ENCODE measurements at places on chromosomes 7 and 10. TPM values are rescaled to one million over a fixed set of nuclear protein-coding genes. Genes with fewer than 3 reads are reported as not detected.

GRCh38 chr10:49350138-49350537, 45.8 kb downstream of the DRGX start:
- no peak for DNase-seq

GRCh38 chr7:45642044-45642443, 67.9 kb downstream of the ADCY1 start:
- DNase-seq, result no peak

GRCh38 chr7:22295402-22296264, 61.3 kb downstream of the RAPGEF5 start:
- DNase-seq, result no peak

DNA sequence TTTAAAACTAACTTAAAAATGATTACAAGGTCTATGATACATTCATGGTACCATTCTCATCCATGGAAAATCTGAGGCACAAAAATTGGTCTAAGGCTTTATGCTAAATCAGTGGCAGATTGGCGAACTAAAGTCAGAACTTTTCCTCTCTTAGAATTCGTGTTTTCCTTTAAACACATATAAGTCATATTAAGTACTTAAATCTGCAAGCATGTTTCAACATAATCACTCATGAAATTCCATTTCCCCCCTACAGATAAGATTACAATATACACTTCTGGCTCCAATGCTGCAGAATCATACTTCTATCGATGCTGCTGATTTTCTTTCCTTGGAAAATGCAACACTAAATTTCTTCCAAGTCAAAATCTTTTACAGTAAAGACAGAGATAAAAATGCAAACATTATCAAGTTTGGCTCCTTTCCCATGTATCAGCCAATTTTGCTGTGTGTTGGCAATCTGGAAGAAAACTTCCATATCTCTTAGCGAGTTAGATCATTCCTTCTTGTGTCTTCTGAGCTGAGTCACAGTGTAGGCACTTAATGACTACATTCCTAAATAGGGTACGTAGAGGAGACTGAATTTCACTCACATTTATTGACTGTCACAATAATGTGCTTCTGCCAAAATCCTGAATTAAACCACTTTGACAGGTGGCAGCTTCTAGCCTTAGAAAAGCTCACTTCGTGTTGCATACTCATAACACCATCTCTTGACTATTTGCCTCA, 76.4 kb upstream of the LRRC17 start:
- no peak for DNase-seq

DNA sequence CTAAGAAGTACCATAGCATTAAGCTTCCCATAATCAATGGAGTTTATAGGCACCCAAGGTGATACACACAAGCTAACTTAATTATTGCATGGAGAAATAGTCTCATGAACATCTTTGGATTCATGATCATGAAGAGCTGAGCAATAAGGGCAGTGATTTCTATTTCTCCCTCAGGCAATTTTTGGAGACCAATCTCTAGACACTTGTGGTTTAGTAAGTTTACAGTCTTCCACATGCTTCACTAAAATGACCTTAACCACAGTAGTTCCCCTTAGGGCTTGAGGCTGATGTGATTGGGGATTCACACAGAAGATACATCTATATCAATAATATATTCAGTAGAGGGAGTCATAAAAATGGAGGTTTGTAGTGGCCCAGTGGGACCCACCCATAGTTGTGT, 241.2 kb downstream of the CCDC7 start:
- no peak for DNase-seq

- DNase-seq, result no peak
These were observed 110.3 kb downstream of the VIPR2 start for GRCh38 chr7:159034394-159034793.

GRCh38 chr7:41161041-41161587, 541.8 kb downstream of the INHBA start:
- DNase-seq, result no peak

DNA sequence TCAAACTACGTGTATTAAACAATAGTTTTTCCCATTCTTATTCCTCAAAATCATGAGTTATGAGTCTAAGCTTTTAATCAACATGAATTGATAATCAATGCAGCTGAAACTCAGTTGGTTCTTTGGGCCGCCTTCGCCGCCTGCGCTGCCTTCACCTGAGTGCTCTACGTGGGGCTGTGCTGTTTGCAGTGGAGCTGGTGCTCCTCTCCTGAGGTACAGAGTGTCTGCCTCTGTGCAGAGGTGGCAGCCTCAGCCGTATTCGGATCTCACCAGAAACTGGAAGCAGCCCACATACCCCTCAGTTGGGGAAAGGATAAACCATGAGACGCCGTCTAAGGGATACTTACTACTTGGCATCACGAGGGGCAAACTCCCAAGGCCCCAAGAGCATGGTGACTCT, 15.5 kb downstream of the NOM1 start:
- DNase-seq, result no peak

DNA sequence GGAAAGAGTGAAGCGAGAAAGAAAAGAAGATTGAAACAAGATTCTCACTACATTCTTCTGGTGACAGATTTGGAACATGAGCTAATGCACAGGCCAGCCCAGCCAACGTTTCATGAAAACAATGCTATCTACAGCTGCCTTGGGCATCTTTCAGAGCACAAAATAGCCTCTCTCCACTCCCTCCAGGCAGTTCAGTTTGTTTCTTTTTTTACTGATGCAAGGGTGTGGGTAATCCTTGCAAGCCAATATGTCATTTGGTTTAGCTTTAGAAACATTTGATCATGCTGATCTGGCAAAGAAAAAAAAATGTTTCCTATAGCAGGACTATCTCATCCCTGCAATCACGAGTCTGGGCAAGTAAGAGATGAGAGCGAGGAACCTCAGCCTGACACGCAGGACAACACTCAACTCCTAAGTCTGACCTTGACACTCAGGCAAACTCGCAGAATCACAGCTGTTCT, 35.9 kb downstream of the SVIL start:
- no peak for DNase-seq

GRCh38 chr10:32971536-32972091, 13.6 kb upstream of the ITGB1 start:
- no peak for DNase-seq

GRCh38 chr7:48118041-48118440, 29.0 kb downstream of the UPP1 start:
- DNase-seq, result no peak

DNA sequence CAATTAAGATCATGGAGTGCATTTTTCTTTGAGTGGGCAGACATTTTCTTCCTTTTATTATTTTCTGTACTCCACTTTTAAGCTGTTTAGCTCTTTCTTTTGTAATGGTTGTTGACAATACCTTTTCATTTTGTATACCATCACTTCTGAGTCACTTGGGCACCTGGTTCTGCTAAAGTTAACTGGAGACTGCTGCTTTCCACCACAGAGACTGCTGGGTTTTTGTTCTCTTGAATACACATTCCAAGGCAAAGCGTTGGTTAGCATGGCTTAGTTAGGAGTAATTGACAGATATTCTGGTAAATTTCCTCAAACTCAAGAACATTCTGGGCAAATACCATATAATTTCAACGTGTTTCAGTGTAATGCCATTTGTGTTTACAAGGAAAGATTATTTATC, 541.9 kb upstream of the CELF2 start:
- no peak for DNase-seq

DNA sequence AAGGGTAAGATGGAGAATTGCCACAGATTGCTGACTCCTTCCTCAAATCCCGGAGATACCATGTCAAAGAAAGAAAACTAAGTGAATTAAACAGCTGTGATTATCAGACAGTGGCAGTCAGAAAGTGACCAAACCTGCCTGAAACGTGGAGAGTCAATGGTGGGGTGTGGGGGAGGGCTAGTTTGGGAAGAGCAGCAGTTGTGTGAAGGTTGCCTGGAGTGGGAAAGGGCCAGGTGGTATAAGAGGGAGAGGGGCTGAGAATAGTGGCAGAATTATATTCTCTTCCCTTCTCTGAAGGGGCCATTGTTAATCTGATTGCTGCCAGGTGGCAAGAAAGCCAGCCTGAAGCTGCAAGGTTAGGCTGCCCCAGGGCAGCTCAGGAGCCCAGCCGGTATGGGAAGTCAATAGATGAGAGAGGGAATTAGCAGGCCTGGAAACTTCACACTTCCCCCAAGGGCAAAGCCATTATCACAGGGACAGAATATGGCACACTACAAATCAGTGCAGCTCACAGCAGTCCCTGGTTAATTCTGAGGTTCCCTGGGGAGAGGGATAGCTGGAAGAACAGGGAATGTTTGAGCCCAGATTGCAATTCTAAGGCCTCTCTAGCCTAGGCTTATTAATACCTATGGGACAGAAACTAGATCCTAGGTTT, 83.9 kb upstream of the ITGB1 start:
- DNase-seq, result no peak

DNA sequence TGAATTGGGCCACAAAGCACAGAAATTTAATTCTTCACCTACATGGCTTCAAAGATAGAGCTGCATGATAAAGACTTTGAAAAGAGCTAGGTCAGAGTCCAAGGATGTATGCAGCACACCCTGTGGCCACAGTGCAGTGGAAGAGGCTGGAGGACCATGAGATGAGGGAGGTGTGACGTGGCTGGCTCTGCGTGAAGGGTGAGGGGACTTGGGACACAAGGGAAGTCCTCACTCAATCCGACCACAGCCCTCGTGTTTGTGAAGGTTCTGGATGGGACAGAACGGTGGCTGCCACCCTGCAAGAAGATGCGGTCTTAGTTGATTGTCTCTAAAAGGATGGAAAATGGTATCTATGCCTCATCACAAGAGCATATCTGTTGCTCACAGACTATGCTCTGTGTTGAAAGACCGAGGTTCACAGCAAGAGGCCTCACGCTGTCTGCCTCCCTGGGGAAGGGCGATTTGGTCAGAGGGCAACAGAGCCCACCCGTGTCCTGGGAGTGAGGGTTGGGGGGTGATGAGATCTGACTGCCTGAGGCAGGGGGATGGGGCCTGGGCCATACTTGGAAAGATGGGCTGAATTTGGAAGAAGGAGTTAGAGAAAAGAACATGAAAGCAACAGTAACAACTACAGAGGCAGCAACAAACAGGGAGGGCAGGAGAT, 174.4 kb upstream of the SHH start:
- no peak for DNase-seq

DNA sequence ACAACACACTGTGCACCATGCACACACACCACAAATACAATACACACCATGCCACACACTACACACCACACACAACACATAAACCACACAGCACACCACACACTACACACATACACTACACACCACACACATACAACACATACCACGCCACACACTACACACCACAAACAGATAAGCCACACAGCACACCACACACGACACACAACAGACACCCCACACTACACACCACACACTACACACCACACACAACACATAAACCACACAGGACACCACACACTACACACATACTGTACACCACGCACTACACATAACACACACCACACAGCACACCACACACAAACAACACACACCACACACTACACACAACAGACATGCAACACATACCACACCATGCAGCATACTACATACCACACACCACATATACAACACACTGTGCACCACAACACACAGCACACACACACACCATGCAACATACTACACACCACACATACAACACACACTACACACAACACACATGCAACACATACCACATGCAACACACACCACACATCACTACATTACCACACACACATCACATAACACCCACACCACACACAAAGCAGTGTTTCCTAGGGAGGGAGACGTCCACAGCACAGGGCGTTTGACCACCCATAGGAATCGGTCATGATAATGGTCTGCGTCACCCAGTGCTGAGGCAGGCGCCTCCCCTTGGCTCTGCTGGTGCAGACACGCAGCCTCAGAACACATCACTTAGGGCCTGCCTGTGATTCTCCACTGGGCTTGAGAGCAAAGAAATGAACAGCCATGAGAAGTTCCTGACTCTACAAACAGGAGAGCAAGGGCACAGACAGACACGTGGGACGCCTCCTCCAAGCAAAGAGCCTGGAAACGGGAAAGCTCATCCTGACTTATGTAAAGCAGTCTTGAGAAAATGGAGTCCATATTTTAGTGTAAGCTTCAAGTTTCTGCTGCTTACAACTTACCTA, 458.3 kb downstream of the PTPRN2 start:
- no peak for DNase-seq

DNA sequence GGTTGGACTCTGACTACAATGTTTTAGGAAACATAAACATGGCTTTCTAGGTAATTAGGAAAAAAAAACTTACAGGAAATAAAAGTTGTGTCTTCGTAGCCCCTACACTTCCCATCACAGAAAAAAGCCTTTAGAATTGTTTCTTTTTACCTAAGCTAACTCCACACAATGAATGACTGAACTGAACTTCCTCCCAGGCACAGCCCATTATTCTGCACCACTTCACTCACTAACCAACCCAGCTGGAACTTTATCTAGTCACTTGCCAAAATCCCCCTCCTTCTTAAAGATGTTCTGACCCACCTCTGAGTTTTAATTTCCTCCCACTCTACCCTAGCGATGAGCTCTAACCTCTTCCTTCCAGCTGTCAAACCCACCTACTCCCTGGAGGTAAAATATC, 91.7 kb upstream of the MEOX2 start:
- DNase-seq, result no peak

DNA sequence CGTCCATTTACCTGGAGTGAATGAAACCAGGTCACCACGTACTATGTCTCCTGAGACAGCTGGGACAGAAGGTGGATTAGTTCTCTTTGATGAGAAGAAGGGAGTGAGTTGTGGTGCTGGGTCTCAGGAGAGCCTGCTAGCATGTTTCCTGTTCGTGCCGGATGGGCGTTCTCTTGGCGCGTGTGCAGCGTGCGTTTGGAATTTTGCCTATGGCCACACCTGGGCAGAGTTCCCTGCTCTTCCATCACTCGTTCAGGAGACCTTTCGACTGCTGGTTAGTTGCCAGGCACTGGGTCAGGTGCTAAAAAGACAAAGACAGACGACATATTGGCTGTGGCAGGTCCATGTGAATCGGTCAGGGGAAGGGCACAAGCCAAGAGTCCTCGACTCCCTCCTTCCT, 90.3 kb downstream of the TRRAP start:
- no peak for DNase-seq

GRCh38 chr10:52410916-52411315, 96.8 kb downstream of the DKK1 start:
- DNase-seq, result no peak

GRCh38 chr7:39212876-39213275, 235.2 kb downstream of the POU6F2 start:
- no peak for DNase-seq

Gene GDI2
- 307 TPM for total RNA-seq

Gene PSTK
- total RNA-seq, result 4.5 TPM

Gene TMEM213
- not detected for total RNA-seq

Gene SPDYE2
- not detected for total RNA-seq

Gene OR2A14
- not detected for total RNA-seq

Gene ARHGEF35
- total RNA-seq, result 3.5 TPM

Gene ANXA8
- not detected for total RNA-seq

Gene NEUROD6
- total RNA-seq, result not detected

Gene VSTM4
- 0.50 TPM for total RNA-seq
